ENCODE measurements at places on chromosomes 2 and 18.
A peak's percentile ranks its signal among the peaks of the same experiment; 100 is the strongest.

GRCh38 chr2:149169656-149170055 lies 131.2 kb downstream of the LYPD6B start:
- DNase-seq = peak; percentile 45

DNA sequence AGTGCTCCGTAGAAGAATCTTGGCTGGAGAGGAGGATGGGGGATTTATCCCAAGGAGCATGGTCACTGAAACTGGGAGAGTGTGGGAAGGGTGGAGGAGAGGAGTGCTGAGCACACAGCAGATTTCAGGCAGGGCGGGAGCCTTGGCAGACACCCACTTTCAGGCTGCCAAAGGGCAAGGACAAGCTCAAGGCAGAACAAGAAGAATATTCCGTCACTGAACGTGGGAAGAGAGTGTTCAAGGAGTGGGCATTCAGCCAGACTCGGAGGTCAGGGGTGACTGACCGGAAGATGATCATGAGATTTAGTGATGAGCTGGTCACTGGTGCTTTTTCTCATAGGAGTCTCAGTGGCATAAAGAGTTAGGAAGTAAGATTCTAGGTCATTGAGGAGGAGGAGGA lies 136.2 kb upstream of the RASGRP3 start:
- no peak for DNase-seq

DNA sequence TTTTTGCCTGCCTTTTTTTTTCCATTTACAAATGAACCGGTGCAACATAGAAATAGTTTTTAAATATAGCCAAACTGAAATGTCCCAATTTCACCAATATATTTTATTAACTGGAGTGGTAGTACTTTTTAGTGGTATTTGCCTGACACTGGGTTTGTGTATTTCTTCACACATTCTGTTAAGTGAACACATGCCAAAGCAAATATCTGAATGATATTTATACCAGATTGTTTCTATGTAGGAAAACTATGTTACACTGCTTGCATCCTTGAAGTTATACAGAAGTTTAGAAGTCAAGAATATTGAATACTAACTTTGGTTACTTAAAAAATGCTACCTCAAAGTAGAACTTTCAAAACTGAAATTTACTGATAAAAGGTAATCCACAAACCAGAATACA lies 19.4 kb upstream of the ITPRID2 start:
- DNase-seq = no peak

DNA sequence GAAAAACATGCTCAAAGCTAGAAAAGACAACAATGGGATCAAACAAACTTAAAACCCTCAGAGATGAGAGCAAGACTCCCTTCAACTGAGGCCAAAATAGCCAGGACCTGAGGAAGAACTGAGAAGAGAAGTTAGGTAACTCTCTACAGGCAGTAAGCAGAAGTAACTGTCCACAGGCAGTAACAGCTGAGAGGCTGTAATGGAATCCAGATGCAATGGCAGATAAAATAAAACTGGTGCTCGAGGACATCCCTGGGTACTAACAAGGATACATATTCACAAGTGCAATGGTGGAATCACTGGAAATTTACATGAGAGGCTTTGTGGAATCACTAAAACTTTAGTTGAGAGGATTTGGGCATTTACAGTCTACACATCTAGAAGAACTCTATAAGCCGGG lies 30.4 kb upstream of the C2orf66 start:
- no peak for DNase-seq

GRCh38 chr18:61770279-61770678 lies 122.5 kb downstream of the RNF152 start:
- DNase-seq = no peak

- peak; percentile 55 for DNase-seq
Observed at GRCh38 chr2:54665436-54665856, 58.0 kb upstream of the EML6 start.

DNA sequence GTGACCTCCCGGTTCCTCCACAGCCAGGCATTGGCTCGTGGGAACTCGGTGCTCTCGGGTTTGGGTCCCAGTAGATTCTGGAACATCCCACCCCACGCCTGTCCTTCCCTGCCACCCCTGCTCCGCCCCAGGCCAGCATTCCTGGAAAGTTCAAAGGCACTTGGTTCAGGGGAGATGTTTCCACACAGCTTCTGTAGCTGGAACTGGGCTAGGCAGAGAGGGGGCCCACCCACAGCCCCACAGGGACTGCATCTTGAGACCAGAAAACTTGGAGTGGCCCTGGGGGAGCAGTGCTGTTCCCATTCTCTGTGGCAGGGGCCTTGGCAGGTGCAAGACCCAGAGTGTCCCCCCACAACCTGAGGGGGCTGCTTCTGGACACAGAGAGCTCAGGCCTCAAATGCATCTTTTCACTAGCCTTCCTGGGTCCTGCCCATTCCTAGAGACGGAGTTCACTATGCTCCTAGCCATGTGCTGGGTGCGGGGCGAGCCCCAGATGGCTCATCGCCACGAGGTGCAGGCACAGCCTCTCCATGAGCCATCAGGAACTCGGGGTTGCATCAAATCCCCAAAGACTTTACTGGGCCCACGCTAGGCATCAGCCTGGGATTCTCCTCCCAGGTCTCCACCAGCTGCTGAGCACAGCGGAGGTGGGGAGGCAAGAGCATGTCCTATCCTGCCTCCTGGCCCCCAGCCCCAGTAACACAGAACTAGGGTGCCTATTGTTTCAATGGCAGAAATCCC lies 68.7 kb downstream of the ZFP36L2 start:
- DNase-seq = no peak

GRCh38 chr2:67453310-67453709 lies 56.2 kb downstream of the ETAA1 start:
- DNase-seq = no peak

DNA sequence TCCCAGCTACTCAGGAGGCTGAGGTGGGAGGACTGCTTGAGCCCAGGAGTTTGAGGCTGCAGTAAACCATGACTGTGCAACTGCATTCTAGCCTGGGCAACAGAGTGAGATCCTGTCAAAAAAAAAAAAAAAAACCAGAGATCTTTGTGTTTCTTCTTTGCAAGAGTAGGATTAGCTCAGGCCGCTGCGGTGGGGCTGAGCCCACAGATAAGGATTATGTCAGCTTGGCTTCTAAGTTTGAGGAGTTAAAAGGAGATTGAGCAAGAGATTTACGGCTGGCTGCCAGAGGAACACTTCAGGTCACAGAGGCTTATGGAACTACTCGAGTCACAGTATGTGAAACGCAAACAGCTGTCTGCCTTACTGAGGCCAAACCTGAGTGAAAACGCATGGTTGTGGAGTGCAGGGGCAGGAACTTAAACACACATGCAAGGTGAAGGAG lies 146.7 kb upstream of the L3MBTL4 start:
- peak; percentile 97 for DNase-seq

DNA sequence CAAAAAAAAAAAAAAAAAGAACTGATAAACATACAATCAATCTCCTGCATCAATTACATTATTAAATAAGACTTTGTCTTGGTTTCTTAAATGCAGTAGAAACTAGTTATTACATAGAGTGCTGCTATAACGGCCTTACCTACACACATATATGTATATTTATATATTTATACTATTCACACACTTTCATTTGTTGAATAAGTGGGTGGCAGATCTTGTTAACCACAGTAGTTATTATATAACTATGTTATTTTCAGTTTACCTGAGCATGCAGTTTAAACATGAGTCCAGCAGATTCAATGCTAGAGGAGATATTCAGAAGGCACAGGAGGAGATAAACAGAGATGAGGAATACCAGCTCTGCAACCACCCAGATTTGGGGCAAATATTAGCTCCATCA lies 81.5 kb upstream of the CD226 start:
- DNase-seq = no peak

GRCh38 chr2:175187378-175187777 lies 5.9 kb upstream of the ATP5MC3 start:
- peak; percentile 3 for DNase-seq

- DNase-seq = no peak
Observed at GRCh38 chr2:224109751-224110150, 70.7 kb upstream of the SERPINE2 start.

- DNase-seq = no peak
Observed at GRCh38 chr18:61870151-61870550, 22.7 kb downstream of the RNF152 start.

DNA sequence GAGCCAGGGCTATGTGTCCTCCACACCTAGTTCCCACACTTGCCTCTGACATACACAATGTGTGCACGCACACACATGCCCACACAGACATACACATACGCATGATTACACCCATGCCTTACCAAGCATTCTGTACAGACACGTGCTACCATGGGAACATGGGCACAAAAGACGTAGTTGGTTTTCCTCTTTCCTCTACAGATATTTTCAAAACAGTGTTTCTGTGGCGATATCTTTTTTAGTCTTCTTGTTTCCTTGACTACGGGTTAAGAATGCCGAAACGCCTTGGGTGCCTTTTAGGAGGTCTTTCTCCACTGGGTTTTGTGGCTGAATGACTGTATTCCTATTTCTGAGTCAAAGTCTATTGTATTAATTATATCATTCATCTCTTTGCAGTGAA lies 75.5 kb upstream of the SPTBN1 start:
- no peak for DNase-seq

GRCh38 chr2:177329064-177329463 lies 63.5 kb upstream of the AGPS start:
- DNase-seq = no peak

- no peak for DNase-seq
Observed at GRCh38 chr2:7950035-7950612, 731.7 kb upstream of the ID2 start.

DNA sequence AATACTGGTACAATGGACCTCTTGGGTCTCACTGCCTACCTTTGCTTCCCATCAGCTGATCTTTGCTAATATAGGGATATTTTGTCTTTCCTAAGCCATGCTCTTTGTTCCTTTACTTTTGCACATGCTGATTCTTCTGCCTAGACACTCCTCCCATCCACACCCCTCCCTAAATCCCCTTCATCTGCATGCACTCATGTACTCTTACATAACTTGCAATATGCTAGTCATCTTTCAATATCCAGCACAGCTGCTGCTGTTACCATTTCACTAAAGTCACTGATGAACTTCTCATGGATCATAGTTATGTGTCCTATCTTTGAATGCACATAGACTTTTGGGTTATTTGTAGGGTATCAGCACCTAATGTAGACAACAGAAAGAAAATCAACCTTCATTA lies 18.5 kb upstream of the DTNA start:
- no peak for DNase-seq

GRCh38 chr2:181523756-181524155 lies 66.6 kb downstream of the ITGA4 start:
- no peak for DNase-seq

DNA sequence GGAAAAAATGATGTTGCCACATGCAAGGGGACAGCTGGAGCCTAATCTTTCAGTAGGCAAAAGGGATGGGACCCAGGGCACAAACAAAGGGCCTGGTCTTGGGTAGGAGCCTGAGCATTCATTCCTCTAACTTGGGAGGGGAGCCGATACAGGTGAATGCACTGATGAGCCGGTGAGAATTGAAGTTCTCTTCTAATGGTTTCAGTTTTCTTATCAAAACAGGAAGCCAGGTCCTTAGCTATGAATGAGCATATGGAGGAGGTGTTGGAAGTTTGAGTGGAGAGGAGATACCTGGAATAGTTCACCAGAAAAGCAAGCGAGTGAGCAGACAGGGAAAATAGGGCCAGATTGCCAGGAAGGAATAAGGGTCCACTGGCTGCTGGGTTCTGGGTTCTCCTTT lies 10.1 kb downstream of the DPP4 start:
- DNase-seq = no peak

GRCh38 chr2:11697103-11697871 lies 27.3 kb upstream of the NTSR2 start:
- DNase-seq = peak; percentile 84

DNA sequence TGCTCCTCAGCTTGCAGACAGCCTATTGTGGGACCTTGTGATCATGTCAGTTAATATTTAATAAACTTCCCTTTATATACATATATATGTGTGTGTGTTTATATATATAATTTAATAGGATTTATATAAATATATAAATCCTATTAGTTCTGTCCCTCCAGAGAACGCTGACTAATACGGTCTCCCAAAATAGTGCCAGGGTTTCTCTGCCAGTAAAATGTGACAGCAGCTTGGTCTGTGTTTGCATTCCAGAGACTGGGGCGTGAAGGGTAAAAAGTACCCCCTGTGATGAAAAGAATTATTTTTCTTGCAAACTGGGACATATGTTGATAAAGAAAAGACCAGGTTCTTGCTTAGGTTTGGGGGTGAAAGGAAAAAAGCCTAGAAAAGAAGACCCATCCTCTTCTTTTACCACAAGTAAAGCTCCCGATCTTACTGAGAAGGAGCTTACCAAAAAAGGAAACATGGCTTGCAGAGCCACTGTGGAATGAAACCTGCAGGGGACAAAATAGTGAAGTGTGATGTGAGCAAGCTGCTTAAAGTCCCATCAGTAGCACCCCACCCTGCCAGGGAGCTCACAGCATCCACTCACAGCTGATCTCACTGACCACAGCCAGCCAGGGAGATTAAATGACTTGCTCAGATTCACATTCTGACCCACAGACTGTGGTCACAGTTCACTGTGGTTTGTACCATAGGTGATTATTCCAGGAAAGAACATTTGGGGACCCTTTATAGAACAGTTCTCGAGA lies 110.9 kb upstream of the RMP24 start:
- no peak for DNase-seq

- DNase-seq = no peak
Observed at GRCh38 chr18:76994086-76994654, 138.4 kb downstream of the MBP start.

DNA sequence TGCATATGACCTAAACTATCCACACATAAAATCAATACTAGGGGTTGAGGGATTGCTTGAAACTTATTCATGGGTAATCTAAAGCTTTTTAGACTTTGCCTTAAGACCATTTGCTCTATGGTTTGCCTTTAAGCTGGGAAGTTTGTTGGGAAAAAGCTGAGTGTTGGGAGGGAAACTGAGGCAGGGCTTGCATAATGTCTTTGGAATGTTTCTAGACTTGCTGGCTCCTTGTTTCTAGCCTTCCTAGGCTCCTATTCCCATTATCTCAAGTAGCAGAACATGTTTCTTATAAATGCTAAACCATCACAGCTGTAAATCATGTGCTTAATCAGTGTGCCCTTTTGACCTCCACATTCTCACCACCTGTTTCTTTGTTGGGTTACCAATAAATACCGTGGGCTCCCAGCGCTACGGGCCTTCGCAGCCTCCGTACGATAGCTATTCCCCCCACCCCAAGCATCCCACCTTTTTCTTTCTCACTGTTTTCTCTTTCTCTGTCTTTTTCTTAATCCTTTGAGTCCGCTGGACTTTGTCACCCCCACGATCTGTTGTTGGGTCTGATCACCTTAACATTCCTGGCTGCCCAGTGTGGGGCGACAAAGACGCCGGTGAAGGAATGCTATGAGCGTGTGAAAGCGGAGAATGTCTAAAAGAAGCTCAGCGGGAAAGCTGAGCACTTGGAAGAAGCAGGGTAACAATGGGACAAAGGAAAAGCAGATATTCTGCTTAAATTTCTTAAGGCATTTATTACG lies 49.4 kb upstream of the CWC22 start:
- peak; percentile 16 for DNase-seq

Measured in NCI-H524 (cell line).